ENCODE measurements at places on chromosomes 3 and 15.

GRCh38 chr3:187947927-187948682, 202.8 kb upstream of the BCL6 start:
- no peak for DNase-seq

DNA sequence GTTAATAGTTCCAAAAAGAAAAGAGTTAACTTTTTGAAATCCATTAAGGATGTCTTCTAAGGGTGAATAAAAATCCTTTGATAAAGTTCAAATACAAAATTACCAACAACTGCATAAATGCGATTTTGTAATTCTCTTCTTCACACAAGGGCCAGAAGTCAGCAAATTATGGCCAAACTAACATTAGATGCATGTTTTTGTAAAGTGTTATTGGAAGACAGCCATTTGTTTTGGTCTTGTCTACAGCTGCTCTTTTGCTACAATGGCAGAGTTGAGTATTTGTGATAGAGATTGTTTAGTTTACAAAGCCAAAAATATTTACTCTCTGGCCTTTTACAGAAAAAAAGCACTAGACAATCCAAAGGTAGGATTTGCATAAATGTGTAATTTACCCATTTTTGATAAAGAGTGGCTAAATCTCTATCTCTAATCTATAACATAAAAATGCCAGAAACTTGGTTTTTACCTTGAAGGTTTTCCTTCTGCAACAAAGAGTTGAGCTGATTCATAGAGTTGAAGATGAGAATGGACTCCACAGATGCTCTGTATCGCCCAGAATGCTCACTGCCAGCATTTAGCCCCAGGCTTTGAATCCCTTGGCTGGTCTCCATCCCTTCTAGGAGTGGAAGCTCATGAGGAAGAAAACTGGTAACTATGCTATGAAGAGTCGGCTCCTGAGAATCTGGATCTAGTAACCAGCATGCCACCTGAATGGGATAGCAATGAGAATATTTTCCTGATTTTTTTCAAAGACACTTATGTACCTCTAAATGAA, 64.5 kb downstream of the POLQ start:
- DNase-seq, result no peak

DNA sequence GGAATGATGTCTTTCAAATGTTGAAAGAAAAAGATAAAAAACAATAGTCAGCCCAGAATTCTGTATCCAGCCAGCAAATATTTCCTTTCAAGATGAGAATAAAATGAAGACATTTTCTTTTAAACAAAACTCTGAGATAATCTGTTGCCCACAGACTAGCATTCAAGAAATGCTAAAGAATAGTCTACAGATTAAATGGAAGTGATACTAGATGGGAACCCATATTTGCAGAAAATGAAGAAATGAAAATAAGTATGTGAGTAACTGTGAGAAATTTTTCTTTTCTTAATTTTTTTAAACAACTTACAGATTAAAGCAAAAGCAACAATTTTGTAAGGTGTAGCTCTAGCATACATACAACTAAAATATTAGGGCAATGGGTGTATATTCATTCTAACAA, 469.8 kb downstream of the IGSF11 start:
- DNase-seq, result no peak

- DNase-seq, result peak; percentile 2
Observed at GRCh38 chr3:59189526-59189925, 139.7 kb upstream of the CFAP20DC start.

- DNase-seq, result no peak
Observed at GRCh38 chr15:57506422-57506821, 85.3 kb upstream of the MYZAP start.

GRCh38 chr3:185724251-185724650, 100.6 kb downstream of the IGF2BP2 start:
- DNase-seq, result no peak

DNA sequence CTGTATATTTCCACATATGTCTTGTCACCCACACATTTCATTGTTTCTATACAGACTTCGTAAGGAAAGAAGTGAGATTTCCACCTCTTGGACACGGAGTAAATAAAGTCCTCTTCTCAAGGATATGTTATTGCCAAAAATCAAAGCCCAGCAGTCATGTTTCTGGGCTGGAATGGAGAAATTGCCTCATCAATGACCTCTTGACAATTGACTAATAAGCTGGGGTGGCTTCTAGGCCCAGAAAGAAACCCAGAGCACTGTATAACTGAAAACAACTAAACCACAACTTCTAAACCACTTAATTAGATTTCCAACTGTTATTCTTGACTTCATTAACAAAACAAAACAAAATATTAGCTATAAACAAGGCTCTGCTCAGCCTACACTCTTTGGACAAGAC, 56.4 kb upstream of the SLC24A5 start:
- peak; percentile 45 for DNase-seq

GRCh38 chr3:127734754-127735473, 62.2 kb downstream of the ABTB1 start:
- DNase-seq, result peak; percentile 92

- peak; percentile 59 for DNase-seq
Observed at GRCh38 chr3:32340039-32340438, 51.6 kb upstream of the CMTM7 start.

DNA sequence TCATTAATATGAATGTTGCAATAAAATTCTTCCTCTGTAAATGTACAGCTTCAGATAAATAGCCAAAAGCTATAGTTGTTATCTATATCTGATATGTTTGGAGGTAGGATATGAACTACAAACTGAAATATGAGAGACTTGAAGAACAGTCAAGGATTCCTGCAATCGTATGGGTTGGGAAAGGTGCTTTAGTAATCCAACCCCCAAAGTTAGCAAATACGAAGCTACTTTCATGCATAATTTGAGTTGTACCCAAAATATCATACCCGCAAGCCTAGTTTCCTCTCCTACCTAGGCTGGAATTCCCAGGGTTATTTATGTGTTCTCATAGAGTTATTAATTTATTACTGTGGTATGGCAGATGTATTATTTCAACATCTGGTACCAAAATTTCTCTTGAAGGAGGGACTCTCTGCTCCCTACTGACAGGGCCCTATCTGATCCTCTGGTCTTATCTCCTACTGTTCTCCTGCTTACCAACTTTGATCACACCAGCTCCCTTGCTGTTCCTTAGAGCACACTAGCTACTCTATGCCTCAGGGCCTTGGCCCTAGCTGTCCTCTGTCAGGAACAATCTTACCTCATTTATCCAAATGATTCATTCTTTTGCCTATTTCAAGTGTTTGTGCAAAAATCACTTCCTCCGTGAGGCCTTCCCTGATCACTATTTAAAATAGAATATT, 140.4 kb upstream of the CCDC54 start:
- DNase-seq, result no peak

GRCh38 chr3:160159341-160159740, 65.9 kb upstream of the C3orf80 start:
- no peak for DNase-seq

DNA sequence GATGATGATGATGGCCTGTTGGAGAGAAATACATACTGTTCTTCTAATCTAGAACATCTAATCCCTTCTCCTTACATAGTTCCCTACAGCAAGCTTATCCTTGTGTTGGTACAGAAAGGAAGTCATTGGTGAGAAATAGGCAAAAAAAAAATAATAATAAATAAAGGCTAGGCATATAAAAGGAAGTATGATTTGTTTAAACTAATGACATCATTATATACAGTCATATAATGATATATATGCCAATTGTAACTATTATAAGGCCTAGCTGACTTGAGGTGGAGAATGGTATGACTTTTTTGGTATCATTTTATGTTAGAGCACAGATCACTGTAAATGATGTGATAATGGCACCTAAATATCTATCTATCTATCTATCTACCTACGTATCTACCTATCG, 142.4 kb downstream of the DUT start:
- no peak for DNase-seq

- no peak for DNase-seq
Observed at GRCh38 chr3:9902372-9903237, at the start of gene IL17RE. IL17RE (plus strand) TSS chr3:9902848; CDS start chr3:9902933, 85 bp downstream.

DNA sequence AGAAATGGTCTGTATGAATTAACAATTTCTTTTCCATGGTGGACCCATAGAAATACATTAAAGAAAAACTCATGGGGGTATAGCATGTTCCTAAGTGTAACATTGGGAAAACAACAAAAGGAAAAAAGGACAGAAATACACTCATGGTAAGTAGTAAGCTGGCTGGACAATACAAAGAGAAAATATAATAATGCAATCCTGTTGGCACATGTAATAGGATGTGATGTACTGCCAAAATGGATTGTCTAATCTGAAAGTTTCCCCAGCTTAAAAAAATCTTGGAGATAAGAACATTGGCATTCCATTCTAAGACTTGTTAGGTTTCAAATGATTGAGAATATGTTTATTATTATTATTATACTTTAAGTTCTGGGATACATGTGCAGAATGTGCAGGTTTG, 128.1 kb downstream of the MBNL1 start:
- no peak for DNase-seq

- DNase-seq, result no peak
Observed at GRCh38 chr3:194150252-194150934, 14.4 kb downstream of the HES1 start.

GRCh38 chr3:186938716-186939115, 8.4 kb downstream of the ST6GAL1 start:
- no peak for DNase-seq

DNA sequence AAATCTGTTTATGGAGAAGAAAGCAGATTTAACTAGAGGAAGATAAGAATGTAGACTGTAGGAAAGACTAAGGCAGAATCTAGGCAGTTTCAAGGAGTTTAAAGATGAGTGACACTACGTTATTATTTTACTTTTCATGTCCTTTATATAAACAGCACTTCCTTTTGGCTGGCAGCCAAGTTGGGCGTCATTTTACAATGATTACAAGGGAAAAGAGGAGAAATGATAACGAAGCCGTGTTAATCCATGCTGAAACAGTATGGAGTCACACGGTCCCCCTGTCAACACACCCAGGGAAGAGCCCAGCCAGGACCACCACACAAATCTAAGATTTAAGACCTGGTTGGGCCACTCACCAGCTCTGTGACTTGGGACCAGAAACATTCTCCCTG, 83.7 kb upstream of the NEO1 start:
- DNase-seq, result no peak

- DNase-seq, result peak; percentile 64
Observed at GRCh38 chr3:122392868-122393844, 9.2 kb downstream of the FAM162A start.

- DNase-seq, result peak; percentile 60
Observed at GRCh38 chr15:39583596-39584265, 2.9 kb downstream of the THBS1 start.

- DNase-seq, result no peak
Observed at GRCh38 chr3:163935411-163935810, 1142.9 kb downstream of the SI start.

DNA sequence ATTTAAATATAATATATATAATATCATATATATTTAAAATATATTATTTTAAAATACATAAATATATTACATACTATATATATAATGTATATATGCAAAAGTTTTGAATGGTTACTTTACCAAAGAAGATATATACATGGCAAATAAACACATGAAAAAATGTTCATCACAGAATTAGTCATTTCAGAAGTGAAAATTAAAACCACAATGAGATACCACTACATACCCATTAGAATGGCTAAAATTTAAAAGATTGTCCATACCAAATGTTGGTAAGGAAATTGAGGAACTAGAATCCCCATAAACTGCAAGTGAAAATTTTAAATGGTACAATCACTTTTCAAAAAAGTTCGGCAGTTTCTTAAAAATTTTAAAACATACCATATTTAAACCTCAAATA, 23.6 kb upstream of the COL8A1 start:
- no peak for DNase-seq

- no peak for DNase-seq
Observed at GRCh38 chr3:107328069-107328468, 49.2 kb upstream of the CCDC54 start.

DNA sequence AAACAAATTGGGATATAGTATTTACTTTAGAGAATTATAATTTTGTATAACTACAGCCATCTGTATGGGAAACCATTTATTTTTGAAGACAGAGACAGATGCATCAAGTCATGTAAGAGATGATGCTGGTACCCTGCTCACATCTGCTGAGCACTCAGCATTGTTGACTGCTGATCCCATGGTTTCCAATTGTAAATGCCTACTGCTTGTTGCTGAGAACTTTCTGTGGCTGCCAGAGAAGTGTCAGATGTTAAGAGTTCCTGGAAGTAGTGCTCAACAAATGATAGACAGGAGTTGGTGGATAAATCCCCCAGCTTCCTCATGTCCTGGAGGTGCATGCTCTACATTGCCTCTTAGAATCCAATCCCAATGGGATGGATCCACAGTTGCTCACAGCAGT, 167.1 kb downstream of the OXSM start:
- no peak for DNase-seq

- DNase-seq, result peak; percentile 37
Observed at GRCh38 chr15:33226559-33227181, 32.2 kb upstream of the FMN1 start.

GRCh38 chr3:20682573-20682972, 496.6 kb upstream of the SGO1 start:
- DNase-seq, result no peak

DNA sequence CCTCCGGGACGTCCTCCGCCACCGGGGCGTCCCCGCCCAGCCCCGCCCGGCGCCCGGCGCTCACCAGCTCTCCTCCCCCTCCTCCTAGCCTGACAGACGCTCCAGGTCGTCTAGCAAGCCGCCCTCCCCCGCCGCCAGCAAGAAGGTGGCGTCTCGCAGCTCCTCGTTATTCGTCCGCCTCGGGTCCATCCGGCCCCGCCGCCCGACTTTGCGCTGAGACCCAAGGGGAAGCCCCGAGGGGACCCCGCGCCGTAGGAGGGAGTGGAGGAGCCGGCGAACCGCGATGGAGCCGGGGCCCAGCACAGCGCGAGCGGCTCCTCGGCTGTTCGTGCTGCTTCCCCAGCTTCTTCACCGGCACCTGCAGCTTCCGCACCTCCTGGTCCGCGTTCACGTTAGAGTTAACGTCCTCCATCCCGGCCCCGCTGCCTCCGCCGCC, 26.3 kb upstream of the MTHFS start:
- DNase-seq, result peak; percentile 30

GRCh38 chr3:149635396-149635795, 22.4 kb downstream of the WWTR1 start:
- no peak for DNase-seq

- DNase-seq, result no peak
Observed at GRCh38 chr3:2477620-2478019, 379.0 kb downstream of the CNTN4 start.

- DNase-seq, result no peak
Observed at GRCh38 chr3:141181819-141182218, 49.8 kb upstream of the PXYLP1 start.

DNA sequence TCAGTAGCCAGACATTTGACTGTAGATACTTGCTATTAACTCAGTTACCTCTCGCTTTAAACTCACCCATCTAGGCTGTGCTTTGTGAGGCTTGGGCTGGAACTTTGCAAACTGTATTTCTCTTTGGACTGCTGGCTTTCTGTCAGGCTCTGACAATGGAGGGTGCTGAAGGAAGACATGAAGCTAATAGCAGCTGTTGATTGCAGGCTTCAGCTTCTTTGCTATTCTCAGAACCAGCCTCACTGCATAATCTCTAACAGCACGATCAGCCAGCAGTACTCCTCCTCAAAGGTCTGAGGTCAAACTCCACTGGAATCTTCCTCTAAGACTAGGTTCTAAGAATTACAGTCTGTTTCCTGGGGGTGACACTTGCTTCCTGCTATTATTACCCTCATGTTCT, 295.6 kb downstream of the ZBBX start:
- no peak for DNase-seq

GRCh38 chr15:42911058-42911592, 9.5 kb downstream of the TTBK2 start:
- DNase-seq, result peak; percentile 45
